ENCODE measurements at places on chromosomes 7 and 10.

GRCh38 chr7:24894429-24895221 is 85.4 kb downstream of the OSBPL3 start:
- DNase-seq: no peak

GRCh38 chr7:47578579-47579270 is 3.2 kb downstream of the TNS3 start:
- no peak for DNase-seq

DNA sequence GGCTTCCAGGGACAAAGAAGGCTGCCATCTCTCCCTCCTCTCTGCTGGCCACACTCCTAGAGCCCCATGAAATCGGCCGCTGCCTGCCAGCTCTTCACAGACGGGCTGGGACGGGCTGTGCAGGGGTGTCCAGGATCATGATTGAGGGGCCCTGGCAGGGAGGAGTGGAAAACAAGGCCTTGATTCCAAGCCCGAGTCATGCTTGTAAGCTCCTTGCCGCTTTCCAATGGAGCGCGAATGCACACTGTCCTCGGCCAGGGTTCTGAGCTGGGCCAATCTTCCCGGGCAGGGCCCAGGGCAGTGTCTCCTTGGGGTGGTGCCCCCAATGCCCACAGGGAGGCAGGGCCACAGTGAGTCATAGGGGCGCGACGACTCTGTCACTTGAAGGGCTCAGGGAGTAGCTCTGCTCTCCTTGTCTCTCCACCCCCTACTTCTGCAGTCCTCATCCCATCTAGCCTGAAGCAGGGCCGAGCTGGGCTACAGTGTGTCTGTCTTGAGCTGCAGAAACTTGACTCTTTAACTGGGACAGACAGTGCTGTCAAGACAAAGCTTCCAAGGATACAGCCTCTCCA is 186.2 kb upstream of the SVIL start:
- no peak for DNase-seq

DNA sequence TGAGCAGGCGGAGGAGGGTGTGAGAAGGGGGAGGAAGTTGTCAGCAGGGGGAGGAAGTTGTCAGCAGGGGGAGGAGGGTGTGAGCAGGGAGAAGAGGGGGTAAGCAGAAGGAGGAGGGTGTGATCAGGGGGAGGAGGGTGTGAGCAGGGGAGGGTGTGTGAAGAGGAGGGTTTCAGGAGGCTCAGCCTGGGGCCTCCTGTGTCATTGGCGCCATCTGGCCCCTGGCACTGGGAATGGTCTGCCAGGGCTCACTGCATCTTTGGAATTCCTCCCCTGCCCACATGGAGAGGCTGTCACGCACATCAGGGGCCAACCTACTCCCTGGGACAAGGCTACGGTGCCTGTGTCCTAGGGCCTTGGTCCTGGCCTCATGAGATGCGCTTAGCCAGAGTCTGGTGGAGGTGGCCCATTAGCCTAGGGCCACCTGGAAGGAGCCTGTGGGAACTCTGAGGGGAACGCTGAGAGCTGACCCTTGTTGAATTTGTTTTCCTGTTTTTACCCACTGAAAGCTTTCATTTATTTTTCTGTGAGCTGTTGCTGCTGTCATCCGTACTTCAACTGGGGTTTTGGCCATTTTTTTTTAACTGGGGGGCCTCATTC is 18.0 kb downstream of the CAMK2B start:
- DNase-seq: no peak

DNA sequence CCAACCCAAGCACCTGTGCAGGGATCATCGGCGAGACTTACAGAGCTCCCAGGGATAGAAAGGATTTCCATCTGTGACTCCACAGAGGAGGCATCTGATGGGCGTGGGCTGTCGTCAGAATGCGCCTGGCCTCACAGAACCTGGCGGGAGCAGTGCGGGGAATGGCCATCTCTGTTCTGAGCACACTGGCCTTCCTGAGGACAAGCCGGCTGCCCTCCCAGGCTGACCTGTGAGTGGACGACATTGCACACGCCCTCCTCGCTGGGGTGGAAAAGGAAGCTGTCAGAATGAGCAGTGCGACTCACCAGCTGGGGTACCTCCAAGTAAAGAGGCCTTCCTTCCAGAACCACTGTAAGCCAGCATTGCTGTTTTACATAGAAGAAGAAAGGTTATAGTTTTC is 234.6 kb upstream of the PITRM1 start:
- no peak for DNase-seq

DNA sequence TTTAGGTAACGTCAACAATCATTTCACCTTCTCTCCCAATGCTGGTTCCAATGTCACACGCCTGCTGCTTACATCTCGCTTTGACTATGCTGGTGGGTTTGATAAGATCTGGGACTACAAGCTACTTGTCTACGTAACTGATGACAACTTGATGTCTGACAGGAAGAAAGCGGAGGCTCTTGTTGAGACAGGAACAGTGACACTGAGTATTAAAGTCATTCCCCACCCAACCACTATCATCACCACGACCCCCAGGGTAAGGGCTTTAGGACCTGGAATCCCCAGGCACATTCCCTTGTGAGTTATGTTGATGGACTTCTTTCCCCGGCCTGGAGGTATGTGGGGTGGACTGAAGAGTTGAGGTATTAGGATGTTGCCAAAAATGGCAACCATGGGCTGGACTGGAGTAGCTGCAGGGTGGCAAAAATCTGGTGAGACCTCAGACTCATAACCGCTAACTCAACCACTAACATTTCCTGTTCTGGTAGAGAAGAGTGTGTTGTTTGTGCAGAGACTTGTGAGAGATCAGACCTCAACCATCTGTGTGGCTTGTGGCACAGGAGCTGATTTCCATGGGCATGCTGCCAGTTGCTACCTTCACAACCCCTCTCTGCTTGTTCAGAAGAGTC is 59.2 kb downstream of the CDHR3 start:
- no peak for DNase-seq

- no peak for DNase-seq
Observed at GRCh38 chr7:2637505-2638223, 5.9 kb downstream of the TTYH3 start.

DNA sequence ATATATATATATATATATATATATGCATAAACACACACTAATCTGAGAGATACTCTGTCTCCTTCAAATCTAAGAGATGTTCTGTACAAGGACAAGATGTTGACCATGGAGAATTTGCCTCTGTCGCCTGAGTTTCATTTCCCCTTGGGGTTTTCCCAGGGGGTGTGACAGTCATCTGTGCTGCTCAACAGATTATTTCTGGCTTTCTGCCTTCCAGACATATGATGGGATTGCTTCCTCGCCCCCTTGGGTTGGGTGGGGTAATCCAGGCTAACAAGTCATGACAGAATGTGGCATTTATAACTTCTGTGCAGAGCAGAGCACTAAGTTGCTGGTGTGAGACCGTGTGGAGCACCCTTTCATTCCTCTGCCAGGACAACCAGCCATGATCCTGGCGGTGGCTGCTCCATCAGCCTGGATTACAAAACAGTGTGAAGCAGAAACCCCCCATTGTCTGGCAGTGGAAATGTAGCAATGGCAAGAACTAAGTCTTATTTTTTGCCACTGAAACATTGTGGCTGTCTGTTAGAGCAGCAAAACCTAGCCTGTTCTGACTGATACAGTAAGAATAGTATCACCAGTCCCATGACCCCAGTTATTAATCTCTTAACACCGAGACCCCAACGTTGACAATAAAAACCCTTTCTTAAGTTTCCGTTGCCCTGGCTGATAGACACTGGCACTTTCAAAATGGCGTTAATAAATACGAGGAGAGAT is 13.7 kb upstream of the USP6NL start:
- DNase-seq: no peak

DNA sequence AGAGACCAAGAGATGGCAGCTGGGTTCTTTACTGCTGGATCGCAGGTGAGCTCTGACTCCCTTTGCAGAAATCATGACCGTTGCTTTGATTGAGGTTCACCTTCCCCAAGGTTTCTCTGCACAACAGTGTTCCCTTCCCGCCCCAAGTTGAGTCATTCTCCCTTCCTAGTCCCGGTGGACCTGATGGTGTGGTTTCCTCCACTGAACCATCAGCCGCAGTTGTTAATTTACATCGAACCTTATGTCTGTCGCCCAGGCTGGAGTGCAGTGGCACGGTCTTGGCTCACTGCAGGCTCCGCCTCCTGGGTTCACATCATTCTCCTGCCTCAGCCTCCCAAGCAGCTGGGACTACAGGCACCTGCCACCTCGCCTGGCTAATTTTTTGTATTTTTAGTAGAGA is 5.8 kb downstream of the ZSCAN25 start:
- DNase-seq: no peak

DNA sequence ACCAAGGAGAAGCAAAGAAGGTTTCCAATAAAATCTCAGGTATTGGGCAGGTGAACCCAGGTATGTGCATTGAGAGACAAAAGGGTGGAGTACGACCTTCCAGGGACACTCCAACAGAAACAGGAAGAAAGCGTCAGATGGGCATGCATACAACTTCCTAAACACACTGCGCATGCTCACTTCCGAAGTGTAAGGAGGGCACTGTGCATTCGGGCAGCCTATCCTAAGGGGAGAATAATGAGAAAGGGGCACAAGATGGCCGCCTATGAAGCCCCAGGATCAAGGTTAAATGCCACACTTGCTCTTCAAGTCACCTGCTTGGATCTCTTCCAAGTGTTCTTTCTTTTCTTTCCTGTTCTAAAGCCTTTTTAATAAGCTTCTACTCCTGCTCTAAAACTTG is 39.4 kb upstream of the PRSS1 start:
- DNase-seq: no peak

- no peak for DNase-seq
Observed at GRCh38 chr10:86319676-86320075, 46.9 kb downstream of the GRID1 start.

DNA sequence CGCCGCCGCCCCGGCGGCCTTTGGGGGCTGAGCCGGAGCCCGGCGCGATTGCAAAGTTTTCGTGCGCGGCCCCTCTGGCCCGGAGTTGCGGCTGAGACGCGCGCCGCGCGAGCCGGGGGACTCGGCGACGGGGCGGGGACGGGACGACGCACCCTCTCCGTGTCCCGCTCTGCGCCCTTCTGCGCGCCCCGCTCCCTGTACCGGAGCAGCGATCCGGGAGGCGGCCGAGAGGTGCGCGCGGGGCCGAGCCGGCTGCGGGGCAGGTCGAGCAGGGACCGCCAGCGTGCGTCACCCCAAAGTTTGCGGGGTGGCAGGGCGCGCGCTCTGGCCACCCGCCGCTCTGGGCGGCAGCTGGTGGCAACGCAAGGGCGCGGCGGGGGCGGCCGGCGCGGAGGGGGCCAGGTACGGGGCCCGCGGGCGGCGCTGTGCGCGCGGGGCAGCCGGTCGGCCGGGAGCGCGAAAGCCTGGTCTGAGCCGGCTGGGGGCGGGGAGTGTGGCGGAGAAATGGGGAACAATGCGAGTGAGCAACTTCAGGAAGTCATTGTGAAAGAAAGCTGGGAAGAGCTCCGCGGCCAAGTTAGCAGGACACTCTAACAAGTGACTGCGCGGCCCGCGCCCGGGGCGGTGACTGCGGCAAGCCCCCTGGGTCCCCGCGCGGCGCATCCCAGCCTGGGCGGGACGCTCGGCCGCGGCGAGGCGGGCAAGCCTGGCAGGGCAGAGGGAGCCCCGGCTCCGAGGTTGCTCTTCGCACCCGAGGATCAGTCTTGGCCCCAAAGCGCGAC is at the start of gene IKZF1:
IKZF1 (plus strand) TSS at position 588 of the 782 bp plus-strand sequence. CDS start 14,346 bp downstream, outside the sequence.
- no peak for DNase-seq

DNA sequence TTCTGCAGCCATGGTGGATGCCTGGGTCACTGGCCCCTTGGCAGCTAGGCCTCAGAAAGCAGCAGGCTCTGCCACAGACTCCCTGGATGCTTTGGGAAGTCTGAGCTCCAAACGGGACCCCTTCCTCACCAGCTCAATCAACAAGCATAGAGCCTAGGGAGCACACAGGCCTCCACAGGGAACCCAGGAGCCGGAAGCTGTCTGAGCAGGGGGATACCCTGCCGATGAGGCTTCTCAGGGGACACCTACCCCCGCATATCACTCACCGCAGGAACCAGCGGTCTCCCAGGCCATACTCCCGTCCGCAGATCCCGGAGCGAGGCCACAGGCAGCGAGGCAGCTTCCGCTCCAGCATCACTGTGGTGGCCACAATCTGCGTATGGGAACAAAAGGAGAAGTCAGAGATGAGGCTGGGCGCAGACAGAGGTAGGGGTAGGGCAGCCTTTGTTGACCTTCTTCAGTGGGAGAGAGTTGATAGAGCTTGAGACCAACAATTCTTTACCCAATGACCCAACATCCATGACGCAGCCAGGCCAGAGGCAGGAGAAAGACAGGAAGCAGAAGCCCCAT is 13.4 kb downstream of the TRPV6 start:
- DNase-seq: no peak

DNA sequence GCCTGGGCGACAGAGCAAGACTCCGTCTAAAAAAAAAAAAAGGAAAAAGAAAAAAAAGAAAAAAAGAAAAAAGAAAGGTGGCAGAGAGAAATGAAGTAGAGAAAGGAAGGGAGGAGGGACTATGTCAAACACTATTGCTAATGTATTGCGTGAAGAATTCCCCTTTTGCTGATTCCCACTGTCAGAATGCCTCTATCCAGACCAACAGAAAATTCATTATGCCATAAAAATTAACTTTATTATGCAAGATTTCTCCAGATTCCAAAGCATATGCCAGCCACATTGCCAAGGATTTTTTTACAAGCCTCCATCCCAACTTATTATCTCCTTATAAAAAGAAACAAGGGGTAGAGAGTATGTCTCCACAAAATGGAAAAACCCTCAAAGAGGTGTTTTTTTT is 209.3 kb downstream of the MTERF1 start:
- DNase-seq: no peak

DNA sequence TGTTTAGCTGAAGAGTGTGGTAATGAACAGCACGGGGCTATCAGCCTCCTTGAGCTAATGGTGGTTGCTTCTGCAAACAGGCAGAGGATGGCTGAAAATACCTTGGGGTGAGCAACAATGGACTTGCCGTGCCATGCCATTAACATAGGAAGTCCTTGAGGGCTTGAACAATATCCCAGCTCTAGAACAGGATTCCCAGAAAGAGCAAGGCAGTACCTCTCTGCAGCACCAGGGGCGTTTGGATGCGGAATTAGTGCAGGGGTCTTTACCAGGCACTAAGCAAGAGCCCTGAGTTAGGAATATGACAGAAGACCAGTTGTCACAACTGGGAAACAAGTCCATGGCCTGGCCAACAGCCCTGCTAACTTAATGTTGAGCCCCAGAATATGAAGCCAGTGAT is 143.2 kb upstream of the COBL start:
- no peak for DNase-seq

GRCh38 chr10:49335364-49335972 is 36.5 kb downstream of the C10orf71 start:
- no peak for DNase-seq

GRCh38 chr10:19048891-19049290 is 290 bp downstream of the MALRD1 start:
- no peak for DNase-seq

DNA sequence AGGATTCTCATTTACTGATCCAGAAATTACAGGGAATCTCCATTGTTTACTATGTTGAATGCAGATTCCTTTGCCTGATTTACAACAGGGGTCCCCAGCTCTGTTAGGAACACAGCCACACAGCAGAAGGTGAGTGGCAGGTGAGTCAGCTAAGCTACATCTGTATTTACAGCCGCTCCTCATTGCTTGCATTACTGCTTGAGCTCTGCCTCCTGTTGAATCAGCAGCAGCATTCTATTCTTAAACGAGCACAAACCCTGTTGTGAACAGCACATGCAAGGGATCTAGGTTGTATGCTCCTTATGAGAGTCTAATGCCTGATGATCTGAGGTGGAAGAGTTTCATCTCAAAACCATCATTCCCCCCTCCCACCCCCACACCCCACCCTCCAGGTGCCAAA is 23.3 kb upstream of the CELF2 start:
- DNase-seq: no peak

GRCh38 chr10:34854147-34854601 is 39.1 kb upstream of the PARD3 start:
- DNase-seq: no peak

Measured in nucleus accumbens (tissue), 56 donors.